ENCODE measurements at places on chromosomes 1 and 21.

- no peak for DNase-seq
These were observed 16.1 kb upstream of the KCNA3 start for GRCh38 chr1:110690709-110691365.

DNA sequence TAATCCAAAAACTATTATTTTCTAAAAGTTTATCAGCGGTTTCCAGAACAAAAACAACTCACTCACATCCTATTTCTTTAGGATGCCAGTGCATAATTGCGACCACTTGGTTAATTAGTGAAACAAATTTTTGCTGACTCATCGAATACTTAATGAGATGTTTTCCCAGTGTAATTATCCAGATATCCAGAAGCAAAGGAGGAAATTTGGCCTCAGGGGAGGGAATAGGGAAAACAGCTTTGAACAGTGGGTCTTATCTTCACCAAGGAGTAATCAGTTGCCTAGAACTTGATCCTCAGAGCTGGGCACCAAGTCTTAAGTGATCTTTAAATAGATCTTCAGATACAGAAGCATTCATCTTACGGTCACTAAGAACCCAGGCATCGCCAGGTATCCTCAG, 24.3 kb downstream of the STYXL2 start:
- DNase-seq: no peak

- DNase-seq: no peak
These were observed 9.3 kb downstream of the IRF2BP2 start for GRCh38 chr1:234600418-234601281.

DNA sequence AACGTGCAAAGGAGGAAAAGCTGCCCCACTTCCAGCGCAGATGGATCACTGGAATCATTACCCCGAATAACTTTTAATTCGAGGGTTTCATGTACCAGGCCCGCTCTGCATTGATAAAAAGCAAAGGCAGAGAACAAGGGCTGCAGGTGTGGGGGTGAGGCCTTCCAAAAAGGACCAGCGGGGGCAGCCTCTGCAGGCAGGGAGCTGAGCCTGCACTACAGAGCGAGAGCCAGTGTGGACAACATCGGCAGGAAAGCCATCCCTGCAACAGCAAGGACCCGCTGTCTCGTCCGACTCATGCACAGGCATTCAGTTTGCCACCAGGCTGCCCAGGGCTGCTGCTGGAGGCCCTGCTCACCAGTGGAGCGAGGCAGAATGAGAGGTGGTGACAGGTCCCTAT, 27.1 kb upstream of the AJAP1 start:
- DNase-seq: no peak

- no peak for DNase-seq
These were observed 497.8 kb downstream of the TTLL7 start for GRCh38 chr1:83500987-83501591.

GRCh38 chr1:159817276-159818041, 9.2 kb upstream of the SLAMF8 start:
- DNase-seq: no peak

DNA sequence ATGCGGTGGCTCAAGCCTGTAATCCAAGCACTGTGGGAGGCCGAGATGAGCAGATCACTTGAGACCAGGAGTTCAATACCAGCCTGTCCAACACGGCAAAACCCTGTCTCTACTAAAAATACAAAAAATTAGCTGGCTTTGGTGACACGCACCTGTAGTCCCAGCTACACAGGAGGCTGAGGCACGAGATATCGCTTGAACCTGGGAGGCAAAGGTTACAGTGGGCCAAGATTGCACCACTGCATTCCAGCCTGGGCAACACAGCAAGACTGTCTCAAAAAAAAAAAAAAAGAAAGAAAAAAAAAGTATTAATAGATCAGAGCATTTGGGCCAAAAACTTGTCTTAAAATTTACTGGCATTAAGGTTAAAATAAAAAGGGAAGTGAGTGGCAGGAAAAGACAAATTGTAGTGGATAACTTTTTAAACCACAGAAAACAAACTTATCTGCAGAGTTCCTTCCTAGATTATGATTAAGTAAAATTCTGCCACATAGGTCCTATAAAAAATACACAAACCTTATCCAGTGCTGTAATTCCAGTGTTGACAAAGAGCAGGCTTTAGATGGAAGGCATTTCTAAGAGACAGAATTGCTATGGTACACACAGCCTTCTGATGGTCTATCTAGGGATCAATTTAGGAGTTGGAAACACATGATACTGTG, 53.3 kb downstream of the EIF4G3 start:
- no peak for DNase-seq

GRCh38 chr1:12810691-12811408, 19.7 kb downstream of the PRAMEF1 start:
- no peak for DNase-seq

GRCh38 chr1:159869607-159870006, 7.2 kb upstream of the VSIG8 start:
- no peak for DNase-seq

- no peak for DNase-seq
These were observed 11.6 kb downstream of the UROD start for GRCh38 chr1:45023663-45024062.

- DNase-seq: no peak
These were observed 54.1 kb downstream of the RIPK4 start for GRCh38 chr21:41712730-41713129.
